ENCODE measurements at places on chromosomes 16 and 17. TPM values are rescaled to one million over a fixed set of nuclear protein-coding genes. Genes with fewer than 3 reads are reported as not detected.

- no peak for DNase-seq
These were observed 11.8 kb upstream of the ZNF23 start for GRCh38 chr16:71473891-71474290.

Gene RILP
- 22.1 TPM for total RNA-seq

Gene AKAP10
- 37.5 TPM for total RNA-seq

DNA sequence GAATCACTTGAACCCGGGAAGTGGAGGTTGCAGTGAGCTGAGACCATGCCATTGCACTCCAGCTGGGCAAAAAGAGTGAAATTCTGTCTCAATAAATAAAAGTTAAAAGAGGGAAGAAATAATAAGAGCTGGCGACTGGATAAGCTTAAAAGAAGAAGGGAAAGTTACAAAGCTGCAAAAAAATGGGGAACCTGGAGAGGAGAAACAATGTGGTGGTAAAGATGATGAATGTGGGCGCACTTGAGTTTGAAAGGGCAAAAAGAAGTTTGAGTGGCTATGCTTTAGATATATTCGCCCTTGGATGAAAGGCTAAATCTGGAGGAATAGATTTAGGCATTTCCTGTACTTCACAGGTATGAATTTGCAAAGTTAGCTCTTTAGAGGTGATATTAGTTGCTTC, 53.0 kb upstream of the YPEL2 start:
- DNase-seq = no peak

DNA sequence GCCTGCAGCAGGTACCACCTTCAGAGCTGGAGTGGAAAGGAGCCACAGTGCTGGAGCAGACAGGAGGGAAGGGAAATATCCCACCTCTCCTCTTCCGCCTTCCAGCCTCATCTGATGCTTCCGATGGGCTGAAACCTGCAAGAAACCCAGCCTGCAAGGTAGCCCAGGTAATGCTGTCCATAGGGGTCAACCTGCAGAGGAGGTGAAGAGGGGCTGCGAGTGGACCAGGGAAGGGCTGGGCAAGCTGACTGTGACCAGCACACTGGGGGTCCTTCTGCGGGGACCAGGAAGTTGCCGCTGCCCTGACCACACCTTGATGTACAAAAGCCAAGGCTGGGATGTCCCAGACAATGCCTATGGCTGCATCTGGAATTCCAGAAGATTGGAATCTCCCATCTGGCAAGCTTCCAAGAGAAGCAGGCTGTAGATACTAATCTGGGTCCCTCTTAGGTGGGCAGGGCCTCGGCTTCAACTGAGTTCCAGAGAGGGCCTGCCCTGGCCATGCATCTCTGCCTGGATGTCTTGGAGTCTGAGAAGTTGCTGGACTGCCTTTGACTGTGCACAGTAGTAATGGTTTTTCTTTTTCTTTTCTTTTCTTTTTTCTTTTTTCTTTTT, 5.8 kb downstream of the FOXL1 start:
- DNase-seq = no peak

Gene PLD2
- 9.3 TPM for total RNA-seq

DNA sequence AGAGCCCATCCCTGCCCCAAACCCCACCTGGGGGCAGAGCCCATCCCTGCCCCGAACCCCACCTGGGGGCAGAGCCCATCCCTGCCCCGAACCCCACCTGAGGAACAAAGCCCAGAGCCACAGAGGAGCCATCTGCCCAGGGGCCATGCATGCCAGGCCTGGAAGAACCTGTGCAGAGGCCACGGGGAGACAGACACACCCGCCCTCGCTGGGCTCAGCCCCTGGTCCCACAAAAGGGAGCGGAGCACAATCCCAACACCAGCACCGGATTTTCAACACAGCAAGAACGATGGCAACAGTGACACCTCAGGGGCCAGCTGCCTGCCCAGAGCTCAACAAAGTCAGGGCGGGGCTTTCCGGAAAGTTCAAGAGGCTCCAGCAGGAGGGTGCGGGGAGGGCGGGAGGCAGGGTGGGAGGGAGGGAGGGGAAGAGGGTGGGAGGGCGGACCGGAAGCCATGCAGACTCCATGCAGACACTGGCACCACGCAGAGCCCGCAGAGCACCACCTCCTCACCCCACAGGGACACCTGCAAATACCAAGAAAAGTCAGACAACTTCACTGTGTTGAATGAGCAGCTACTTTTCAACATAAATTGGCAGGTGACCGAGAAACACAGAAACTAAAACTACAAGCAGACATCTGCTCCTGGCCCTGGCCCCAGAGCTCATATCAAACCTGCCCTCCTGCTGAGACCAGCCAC, 27.9 kb upstream of the C16orf95 start:
- no peak for DNase-seq

GRCh38 chr17:39563476-39563875, 44.2 kb downstream of the NEUROD2 start:
- DNase-seq = no peak

GRCh38 chr16:59319871-59320270, 585.8 kb upstream of the GOT2 start:
- DNase-seq = no peak

- DNase-seq = no peak
These were observed 38.3 kb downstream of the NT5M start for GRCh38 chr17:17341452-17341851.

DNA sequence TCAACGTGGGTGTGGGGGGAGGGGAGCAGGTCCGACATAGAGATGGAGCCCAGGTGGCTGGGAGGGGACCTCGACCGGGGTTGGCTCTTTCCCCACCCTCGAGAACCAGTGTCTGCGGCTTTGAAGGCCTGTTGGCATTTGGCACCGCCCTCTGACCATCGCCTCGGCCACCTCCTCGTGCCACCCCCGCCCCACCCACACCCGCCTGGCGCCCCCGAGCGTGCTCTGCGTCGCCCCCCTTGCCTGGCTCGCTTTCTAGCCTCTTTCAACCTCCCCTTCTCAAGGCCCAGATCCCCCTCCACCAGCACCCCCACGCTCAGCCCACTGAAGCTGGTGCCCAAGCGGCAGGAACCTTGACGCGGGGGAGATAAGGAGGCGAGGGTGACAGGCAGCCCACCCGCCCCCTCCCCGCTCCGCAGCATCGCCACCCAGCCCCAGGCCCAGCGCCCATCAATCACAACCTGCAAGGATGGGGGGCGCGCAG, 619 bp downstream of the CACNB1 start:
- DNase-seq = no peak

DNA sequence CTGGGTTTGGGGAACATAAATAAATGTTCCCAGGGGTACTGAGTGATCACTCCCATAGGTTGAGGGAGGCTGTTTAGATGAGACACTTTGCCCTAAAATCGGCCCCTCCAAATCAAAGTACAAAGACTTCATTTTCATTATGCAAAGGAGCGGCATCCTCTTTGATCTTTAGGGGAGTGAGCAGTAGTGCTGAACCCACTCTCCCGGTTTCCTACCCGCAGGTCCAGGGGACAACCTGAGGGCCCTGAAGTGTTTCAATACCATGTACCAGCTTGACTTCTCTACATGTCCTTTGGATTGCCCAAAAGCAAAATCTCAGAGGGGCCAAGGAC, 3.6 kb downstream of the HOXB6 start:
- DNase-seq = no peak

DNA sequence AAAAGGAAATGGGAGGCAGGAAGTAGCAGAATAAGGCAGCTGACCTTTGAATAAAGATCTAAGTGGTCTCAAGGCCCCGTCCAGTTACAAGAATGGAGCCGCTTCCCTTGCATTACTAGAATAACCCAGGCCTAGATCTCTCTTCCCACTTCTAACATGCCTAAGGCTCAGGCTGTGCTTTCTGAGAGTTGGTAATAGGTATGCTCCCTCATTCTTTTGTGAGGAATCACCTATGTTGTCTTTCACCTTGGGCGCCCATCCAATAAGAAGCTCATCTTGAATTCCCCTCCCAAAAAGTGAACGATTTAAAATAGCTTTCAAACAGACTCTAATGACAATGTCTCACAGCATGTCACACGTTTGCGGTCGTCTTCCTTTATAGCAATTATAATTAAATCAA, 101.2 kb downstream of the KCNJ2 start:
- DNase-seq = no peak

DNA sequence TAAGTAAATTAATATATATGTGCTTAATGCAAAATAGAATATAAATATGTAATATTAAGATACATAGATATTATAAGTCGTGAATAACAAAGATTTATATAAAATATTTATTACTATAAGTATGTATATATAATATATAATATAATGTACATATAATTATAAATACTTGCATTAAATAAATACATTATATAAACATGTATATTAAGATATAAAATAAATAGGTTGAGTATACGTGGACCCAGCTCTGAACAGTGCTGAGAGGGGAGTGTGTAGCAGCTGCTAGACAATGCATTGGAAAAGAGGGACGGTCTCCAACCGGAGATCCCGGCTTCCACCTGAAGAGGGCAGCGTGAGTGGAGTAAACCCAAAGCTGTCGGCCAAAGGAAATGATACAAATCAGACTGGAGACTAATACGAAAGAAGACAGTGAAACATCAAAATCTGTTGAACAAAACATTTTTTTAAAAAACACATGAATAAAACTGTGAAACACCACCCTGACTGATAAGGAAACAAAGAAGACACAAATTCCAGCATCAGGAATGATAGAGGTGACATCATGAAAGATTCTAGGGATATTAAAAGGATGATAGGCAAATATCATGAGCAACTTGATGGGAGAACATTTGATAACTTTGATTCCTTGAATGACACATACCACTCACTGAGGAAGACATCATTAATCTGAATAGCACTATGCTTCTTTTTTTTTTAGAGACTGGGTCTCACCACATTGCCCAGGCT, 125.4 kb upstream of the CHMP6 start:
- DNase-seq = peak; percentile 83

GRCh38 chr16:16007743-16008111, 58.3 kb downstream of the ABCC1 start:
- no peak for DNase-seq

DNA sequence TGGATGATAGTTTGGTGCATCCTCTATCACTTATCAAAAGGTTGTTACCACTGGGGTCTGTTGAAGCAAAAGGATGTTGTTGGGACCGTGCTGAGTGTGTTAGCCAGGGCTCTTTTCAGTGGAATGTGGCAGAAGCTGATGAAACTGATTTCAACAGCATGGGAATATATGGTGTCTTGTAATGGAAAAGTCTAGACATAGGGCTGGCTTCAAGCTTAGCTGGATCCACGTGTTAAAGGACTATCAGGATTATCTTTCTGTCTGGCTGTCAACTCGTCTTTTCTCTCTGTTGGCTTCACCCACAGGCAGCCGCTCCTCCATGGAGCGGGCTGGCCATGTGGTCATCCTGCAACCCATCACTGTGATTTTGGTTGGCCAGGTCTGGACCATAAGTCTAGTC, 8.7 kb downstream of the SNX29 start:
- DNase-seq = no peak

Gene TP53TG3C
- total RNA-seq = not detected

GRCh38 chr17:81114351-81115093, 50.8 kb upstream of the PVALEF start:
- DNase-seq = no peak

- DNase-seq = peak; percentile 15
These were observed 46.9 kb upstream of the NKD1 start for GRCh38 chr16:50501251-50501650.

DNA sequence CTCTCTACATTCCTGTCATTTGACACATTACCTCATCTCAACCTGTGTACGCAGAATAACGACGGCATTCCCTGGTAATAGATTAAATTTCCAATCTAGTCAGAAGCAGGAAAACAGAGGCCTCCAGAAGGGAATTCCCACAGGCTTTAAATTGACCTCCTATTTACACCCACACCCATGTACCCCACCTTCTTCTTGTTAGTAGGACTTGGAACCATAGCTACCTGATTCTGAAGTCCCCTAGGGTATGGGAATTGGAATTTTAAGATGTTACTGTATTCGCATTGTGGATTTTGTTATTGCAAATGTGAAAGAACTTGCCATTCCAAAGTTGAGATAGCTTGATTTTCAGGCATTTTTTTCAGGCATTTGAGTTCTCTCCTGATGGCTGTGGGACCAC, 377.5 kb upstream of the DYNLRB2 start:
- DNase-seq = no peak

DNA sequence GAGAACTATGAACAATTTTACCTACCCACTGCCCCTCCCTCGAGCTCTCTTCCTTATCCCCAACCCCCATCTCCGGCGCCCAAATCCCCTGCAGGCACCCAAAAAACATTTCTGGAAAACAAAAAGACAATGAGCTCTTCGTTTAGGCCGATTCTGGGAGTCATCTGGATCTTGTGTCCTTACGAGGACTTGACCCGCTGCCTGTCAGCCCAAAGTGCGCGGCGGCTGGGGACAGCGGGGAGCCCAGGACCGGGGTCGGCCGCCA, 524 bp downstream of the STRADA start:
- DNase-seq = no peak

DNA sequence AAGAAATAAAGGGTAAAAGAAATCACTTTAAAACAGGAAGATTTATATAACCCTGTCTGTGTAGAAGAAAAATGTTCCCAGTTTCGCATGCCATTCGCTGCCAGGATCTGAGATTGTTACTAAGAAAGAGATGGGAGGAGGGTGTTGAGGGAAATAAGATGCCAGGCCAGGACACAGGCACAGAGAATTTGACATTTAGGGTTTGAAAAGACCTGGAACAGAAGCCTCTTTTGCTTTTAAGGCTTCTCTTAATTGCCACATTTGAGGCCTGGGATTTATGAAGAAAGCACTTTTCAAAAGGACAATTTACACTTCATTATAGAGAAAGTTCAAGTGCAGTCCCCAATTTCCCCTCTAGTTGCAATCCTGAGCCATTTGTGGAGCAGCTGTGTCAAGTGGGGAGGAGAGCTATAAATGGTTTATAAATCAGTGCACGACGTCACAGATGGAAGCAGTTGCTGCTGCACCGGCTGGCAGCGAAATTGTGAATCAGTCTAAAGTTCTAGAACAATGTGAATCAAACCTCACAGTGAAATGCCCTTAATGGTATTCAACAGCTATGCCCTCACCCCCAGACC, 26.5 kb upstream of the C16orf87 start:
- no peak for DNase-seq

DNA sequence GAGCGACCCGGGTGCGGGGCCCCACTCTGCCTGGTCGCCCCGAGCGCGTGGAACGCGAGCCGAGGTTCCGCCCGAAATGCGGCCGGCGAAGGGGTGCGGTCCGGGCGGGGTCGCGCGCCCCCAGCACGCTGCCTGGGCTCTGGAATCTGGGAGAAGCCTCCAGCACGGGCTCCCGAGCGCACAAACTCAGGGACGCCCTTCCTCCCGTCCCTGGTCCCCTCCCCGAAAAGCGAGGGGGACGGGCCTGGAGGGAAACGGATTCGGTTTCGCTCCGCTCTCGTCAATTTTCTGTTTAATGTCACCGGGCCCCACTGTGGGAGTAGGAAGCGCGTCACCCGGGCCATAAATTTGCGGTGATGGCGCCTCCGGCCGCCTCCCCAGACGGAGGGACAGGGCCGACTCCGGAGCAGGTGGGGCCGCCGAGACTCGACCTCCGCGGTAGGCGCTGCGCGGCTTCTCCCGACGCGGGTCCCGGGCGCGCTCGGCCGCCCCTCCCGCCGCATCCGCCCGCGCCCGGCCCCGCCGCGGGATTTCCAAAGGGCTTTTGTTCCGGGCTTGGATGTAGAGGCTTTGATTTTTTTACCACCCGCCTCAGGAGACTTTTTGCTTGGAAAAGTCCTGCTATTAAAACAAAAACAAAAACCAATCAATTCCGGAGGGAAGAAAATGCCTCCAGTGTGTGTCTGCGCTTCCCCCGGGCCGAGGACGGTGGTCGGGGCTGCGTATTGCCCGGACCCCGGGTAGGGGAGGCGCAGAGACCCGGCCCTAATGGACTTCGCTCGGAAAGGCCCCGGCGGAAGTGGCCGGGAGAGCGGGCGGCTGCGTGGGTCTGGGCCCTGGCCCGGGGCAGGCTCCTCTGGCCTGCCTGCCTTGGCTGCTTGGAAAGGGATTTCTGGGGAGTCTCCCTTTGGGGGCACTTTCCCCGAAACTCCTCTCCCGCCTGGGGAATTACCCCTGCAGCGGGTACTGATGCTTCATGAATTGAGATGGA, 7.9 kb upstream of the BAHCC1 start:
- peak; percentile 84 for DNase-seq
